ENCODE measurements at places on chromosomes 6 and 20. TPM values are rescaled to one million over a fixed set of nuclear protein-coding genes. Genes with fewer than 3 reads are reported as not detected.

DNA sequence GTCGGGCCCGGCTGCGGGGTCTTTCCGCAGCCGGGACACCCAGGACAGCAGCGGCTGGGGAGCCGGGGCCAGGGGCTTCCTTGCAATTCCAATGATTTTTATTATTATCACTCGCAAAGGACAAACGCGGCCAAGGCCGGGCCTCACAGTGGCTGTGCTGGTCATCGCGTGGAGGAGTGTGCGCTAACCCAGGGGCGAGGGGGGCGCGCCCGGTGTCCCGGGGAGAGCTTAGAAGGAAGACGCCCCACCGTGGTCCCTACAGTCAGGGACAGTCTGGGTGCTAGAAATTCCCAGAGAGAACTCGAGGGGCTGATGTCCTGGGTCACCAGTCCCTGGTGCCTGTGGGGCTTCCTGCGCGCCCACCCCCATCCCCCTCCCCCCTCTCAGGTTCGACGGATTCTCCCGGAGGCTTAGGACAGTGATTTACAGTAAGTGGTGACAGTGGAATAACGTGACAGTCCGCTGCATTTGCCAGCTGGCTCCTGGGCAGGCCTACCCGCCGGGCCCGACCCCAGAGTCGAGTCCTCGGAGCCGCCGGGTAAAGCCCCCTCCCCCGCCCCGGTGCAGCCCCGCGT, 9.5 kb downstream of the FOXC1 start:
- no peak for DNase-seq

- DNase-seq, result no peak
These were observed 39.8 kb upstream of the CDH22 start for GRCh38 chr20:46347841-46348803.

Gene VWA7
- 0.80 TPM for polyA plus RNA-seq

DNA sequence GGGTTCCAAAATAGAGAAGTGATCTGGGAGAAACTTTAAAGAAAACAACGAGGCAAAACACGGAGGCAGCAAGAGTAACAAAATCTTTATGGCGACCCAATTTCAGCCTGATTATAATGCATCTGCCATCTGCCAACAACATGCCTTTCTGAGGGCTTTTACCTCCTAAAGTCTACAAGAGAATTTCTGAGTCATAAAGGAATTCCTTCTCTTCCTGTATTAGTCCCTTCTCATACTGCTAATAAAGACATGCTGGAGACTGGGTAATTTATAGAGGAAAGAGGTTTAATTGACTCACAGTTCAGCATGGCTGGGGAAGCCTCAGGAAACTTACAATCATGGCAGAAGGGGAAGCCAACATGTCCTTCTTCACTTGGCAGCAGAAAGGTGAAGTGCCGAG, 226.6 kb downstream of the HACE1 start:
- DNase-seq, result no peak

- DNase-seq, result no peak
These were observed 27.2 kb downstream of the CMTR1 start for GRCh38 chr6:37459981-37460800.

- DNase-seq, result no peak
These were observed 405 bp upstream of the RNF182 start for GRCh38 chr6:13924146-13924948.

DNA sequence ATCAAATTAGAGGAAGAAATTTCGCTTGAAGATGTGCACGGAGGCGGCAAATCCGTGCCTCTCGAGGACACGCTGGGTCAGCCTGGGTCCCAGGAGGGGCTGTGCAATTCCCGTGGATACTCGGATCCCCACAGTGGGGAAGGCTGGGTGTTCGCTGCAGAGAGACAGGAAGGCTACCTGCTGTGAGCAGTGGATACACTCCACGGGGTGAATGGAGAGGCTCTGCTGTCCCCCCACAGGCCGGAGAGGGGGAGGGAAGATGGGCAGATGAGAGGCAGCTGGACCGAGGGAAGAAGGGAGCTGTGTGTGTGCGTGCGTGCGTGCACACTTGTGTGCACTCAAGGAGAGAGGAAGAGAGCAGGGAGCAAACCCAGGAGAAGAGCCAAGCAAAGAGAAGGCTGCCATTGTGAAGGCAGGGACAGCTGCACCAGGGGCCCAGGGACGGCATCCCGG, 57.3 kb downstream of the SULF2 start:
- DNase-seq, result no peak

GRCh38 chr6:165869526-165869925, 206.5 kb upstream of the PDE10A start:
- DNase-seq, result no peak

Gene GFRA4
- polyA plus RNA-seq, result not detected

DNA sequence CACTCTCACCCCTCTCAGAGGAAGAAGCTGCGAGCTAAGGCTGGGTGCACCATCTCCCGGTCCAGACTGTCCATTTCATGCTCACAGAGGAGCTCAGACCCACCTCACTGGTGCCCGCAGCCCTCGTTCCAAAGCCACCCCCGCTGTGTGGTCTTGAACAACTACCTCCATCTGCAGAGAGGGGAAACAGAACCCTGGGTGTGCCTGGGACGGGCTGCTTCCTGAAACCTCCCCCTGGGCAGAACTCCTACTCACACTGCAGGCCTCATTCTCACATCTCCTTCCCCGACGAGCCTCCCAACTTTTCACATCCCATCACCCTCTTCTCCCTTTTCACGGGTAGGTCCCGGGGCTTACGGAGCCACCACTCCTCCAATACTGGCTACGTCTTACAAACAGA, 18.1 kb downstream of the PMEPA1 start:
- DNase-seq, result no peak

GRCh38 chr6:135282395-135282794, 101.3 kb downstream of the MYB start:
- no peak for DNase-seq

Gene SLC22A16
- polyA plus RNA-seq, result not detected

GRCh38 chr6:34229877-34230276, 6.8 kb upstream of the HMGA1 start:
- DNase-seq, result no peak

DNA sequence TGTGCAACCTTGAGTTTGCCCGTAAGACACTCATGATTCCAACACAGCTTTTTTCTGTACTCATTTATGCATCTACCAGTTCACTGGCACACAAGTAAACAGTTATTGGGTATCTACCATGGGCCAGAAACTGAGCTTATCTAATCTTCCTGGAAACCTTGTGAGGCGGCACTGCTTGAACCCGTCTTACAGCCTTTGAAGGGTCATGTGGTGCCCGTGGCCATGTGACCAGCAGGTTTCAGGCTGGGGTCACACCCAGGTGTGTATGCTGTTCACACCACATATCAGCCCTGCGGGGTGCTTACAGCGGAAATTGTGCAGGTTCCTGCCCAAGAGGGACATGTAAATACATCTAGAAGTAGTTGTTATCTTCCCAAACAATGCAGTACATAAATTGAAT, 6.1 kb downstream of the THBD start:
- no peak for DNase-seq

- peak; percentile 72 for DNase-seq
These were observed 61.7 kb downstream of the PYGB start for GRCh38 chr20:25309395-25310267.

Gene WRNIP1
- polyA plus RNA-seq, result 58.5 TPM

- no peak for DNase-seq
These were observed 39.6 kb upstream of the MLN start for GRCh38 chr6:33843131-33844121.

DNA sequence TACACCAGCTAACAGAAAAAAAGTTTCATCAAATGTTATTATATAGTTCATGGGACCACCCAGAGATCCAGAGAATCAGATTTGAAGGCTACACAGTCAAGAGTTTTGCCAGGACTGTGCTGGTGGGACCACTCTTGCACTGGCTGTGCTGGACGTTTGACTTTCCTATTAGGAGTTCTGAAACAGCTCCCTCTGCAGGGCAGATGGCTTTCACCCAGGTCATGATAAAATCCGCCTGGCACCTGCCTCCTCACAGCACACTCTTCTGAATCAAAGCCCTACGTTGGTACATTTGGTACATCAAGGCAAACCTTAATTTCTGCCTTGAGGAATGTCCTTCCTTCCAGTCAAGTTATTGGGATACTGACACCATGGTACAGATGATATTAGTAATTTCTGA, 302.1 kb downstream of the ZNF217 start:
- no peak for DNase-seq

DNA sequence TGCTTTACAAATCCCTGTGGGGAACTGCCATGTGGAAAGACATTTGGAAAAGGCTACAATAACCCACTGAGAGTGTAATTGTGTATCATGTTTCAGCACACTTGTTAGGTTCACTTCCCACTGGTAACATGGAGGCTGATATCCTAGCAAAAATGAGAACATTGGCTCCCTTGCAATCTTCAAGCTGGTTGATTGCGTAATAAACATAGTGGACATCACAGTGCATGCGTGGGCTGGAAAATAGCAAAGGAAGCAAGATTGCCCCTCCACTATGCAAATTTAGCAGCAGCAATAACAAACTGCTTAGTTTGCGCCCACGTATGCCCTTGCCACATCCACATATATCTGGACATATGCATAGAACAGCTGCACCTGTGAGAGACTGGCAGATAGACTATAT, 410.2 kb downstream of the MEI4 start:
- DNase-seq, result no peak

Gene RIN2
- 29.1 TPM for polyA plus RNA-seq

DNA sequence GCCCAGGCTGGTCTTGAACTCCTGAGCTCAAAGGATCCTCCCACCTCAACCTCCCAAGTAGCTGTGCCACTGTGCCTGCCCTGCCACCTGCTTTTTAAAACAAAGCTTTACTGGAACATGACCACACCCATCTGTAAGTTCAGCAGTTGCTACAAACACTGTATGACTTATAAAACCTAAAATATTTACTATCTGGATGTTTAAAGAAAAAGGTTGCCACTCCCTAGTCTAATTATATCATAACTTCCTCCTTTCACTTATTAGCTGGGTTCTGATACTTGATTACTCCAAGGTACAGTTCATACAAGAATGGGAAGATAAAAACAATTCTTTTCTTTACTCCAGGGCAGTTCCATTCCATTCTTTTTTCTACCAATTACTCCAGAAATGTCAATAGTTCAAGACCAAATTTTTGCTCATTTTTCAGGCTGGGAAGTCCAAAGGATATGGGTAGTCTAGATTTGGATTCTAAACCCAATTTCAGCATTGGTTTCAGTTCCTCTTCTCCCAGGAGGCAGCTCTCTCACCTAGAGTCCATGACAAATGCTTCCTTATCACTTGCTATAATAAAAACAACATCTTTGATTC, 63.1 kb downstream of the SEC63 start:
- DNase-seq, result peak; percentile 35

Gene THBD
- polyA plus RNA-seq, result 2.6 TPM

Gene C20orf202
- not detected for polyA plus RNA-seq

GRCh38 chr20:9508696-9509178, 5.7 kb upstream of the LAMP5 start:
- DNase-seq, result no peak

Gene PDRG1
- polyA plus RNA-seq, result 17.2 TPM

DNA sequence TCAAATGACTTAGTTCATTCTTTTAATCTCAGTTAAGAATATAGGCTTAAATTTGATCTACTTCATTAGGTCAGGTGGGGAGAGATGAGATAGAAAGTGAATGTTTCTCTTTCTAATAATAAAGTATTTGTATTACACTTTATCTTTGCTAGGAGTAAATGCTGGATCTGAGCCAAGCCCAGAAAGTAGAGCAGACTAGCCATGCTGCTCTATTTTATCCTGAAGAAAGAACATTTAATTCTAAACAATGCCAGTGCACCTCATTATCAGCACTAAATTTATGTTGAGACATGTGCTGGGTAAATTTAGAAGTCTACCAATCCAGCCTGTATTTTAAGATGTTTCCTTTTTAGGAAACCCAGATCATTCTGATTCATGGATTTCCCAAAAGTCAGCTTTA, 43.5 kb downstream of the AKIRIN2 start:
- no peak for DNase-seq

DNA sequence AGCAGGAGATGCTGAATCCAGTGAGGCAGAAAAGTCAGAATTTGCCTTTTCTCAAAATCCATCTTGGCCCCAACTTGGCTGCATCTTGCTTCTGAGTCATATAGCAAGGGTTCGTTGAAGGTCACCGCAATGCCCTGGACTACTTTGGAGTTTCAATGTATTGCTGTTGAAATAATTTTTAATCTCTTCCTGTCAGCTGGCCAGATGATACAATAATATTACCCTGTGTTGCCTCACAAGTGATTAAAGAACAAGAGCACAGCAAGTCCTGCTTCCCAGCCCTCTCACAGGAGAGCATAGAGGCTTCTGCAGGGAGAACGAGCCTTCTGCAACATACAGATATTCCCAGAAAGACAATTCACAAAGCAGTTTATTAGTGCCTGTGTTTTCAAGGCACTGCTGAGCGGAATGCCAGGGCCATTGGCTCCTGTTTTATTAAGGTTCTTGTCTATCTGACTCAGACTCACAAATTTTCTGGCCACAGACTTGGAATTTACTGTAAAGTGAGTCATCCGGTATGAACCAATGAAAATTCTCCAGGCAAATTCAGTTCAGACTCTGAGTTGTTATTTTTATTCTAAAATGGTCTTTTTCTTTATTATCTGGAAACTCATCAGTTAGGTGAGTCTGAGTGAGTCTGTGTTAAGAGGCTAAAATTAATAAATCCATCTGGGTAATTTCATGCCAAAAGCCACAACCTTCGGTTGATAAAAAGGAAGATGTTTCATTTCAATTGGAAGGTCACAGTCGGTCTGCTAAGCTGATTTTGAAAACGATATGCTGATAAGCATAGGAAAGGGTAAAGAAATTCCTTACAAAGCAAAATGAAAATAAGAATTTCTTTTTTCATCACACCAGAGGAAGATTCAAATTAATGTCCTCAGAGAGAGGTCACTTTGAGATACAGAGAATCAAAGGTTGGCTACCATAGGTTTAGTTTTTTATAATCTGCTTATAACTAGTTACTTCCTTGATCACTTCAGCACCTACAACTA, 289.4 kb upstream of the STXBP5 start:
- DNase-seq, result peak; percentile 90

Gene SAMD3
- polyA plus RNA-seq, result 0.29 TPM

DNA sequence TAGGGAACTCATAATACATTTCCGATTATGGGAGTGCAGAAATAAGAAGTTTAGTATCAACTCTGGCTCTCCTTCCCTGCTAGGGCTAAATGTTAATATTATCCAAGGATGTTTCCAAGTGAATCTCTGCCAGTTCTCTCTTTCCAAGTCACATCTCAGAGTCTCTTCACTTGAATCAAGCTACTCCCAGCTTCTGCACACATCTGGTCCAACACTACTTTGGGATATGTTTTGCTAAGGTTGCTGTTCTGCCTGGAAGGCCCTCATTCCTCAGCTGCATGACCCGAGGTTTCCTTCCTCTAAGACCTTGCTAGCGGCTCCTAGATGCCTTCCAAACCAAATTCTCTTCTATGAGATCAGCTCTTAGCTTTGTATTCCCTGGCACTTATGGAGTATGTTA, 331.8 kb downstream of the GJA1 start:
- no peak for DNase-seq

GRCh38 chr6:158868122-158868480, 48.9 kb upstream of the EZR start:
- no peak for DNase-seq

DNA sequence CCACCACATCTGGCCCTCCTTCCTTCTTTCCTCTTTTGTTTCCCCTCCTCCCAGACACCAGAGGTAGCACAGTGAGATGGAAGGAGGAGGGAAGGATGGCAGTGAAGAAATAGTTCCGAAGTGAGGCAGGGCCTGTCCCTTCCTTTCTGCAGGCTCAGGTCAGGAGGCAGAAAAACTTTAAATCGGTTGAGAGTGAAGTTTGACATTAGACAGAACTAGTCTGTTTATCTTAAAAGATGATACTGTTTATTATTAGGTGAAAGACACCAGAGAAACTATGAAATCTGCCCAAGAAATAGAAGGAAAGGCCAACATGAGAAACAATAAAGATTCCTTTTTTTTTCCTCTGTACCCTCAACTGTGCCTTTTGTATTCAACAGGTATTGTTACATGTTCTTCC, 670.3 kb downstream of the UTRN start:
- DNase-seq, result no peak

Gene EFCAB8
- not detected for polyA plus RNA-seq

Gene CCM2L
- polyA plus RNA-seq, result not detected

Gene RAD21L1
- polyA plus RNA-seq, result not detected

Measured in mammary epithelial cell (primary cell).